ENCODE measurements at places on chromosomes 5 and 9.

DNA sequence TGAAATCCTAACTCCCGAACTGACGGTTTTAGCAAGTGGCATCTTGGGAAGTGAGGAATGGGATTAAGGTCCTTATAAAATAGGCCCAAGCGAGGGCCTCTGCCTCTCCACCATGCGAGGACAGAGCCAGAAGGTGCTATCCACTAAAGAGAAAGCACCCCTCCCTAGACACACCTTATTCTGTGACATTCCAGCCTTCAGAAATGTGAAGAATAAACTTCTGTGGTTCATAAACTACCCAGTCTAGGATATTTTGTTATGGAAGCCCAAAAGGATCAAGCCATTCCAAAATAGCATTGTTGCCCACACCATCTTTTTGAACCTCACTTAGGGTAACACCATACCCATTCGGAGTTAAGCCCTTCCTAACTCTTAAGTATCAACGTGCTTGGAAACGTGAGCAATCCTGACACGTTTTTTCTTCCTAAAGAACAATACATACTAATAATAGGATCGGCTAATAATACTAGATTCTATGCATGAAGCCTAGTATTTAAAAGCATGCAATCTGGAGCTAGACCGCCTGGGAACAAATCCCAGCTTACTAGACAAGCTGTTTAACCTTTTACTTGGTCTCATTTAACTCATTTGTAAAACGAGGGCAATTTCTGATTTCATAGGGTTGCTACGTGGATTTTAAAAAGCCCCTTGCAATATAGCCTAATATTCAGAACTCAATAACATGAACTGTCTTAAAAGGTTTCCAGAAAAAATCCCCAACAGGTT is 1.1 kb upstream of the SMC2 start:
- DNase-seq, result no peak

GRCh38 chr5:56494300-56494731 is 261.2 kb upstream of the ANKRD55 start:
- no peak for DNase-seq

- no peak for DNase-seq
Observed at GRCh38 chr5:153147891-153148623, 342.4 kb upstream of the GRIA1 start.

GRCh38 chr9:133423216-133423615 is 1.0 kb downstream of the ADAMTS13 start:
- no peak for DNase-seq

DNA sequence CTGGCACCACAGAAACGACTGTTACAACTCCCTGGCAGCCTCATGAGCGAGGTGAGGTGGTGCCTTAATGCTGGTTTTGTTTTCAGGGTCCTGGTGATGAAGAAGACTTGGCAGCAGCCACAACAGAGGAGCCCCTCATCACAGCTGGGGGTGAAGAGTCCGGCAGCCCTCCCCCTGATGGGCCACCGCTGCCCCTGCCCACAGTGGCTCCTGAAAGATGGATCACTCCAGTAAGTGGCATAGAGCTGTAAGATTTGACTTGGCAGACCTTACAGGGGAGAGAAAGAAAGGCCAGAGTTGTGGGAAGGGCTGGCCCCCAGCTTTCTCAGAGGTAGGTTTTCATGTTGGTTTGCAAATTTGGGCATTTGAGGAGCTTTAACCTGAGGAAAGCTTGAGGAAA is 72.2 kb downstream of the COL15A1 start:
- no peak for DNase-seq

DNA sequence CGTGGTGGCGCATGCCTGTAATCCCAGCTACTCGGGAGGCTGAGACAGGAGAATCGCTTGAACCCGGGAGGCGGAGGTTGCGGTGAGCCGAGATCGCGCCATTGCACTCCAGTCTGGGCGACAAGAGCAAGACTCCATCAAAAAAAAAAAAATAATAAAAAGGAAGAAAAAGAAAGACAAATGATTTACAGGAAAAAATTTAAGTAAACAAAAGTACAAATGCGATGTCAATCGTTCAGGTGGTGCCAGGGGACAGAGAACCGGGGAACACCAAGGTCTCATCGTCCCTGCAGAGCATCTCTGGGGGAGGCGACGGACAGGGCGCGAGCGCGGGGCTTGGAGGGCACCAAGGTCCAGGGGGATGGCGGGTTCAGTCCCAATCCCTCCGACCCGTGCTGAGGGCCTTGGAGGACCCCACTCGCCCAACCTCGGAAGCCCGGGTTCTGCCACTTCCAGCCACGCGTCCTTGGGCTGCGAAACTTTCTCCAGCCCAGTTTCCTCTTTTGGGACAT is 607 bp upstream of the HNRNPAB start:
- DNase-seq, result no peak

DNA sequence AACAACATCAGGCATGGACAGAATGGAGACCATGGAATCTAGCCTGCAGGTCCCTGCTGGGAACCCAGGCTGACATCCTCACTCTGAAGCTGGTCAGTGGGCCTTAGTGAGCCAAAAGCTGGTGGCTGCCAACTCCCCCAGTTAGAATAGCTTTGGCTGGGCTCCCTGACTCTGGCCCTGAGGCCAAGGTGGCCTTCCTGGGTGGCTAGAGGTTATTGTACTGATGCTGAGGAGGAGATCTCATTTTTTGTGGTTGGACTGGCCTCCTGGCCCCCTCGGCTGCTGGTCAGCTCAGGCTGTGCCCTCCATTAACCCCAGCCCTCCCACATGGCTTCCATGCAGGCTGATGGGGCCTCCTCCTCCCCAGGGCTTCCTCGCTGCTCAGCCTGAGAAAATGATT is 101.2 kb upstream of the PANK3 start:
- no peak for DNase-seq
